HCEC 1CT (cell line): ENCODE measurements at places on chromosomes 1 and 21.

GRCh38 chr1:206833106-206833680 is 32.2 kb upstream of the IL20 start:
- no peak for DNase-seq

GRCh38 chr1:241596633-241597032 is 43.5 kb downstream of the CHML start:
- DNase-seq, result no peak

DNA sequence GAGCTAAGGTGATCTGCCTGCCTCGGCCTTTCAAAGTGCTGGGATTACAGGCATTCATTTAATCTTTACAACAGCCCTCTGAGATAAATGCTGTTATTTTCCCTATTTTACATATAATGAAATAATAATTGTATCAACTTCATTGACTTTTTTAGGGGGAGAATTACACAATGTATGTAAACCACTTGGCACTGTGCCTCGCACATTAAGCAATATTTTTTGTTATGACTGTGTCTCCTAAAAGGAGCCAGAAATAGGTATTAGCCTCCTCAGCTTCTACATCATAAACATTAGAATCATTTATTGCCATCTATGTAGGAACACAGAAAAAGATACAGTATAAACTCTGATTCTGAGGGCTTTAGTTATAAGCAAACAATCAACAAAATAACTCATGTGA is 1.1 kb upstream of the DNAJC28 start:
- peak; percentile 52 for DNase-seq

DNA sequence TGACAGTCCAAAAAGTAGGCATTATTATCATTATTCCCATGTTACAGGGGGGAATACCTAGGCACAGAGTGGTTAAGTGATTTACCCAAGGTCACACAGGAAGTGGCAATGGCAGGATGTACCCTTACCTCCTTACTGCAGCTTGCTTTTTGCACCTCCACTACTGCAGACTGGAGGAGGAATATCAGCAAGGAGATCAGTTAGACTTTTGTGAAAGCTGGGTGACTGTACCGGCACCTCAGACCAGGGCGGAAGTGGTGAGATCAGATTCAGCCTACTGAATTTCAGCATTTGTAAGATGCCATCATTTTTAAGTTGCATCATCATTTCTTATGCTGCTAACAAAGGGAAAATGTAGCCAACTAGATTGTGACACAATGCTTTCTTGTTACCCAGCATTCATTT is 4.5 kb downstream of the ADARB1 start:
- peak; percentile 94 for DNase-seq

GRCh38 chr1:185574139-185574875 is 159.9 kb upstream of the HMCN1 start:
- DNase-seq, result no peak

DNA sequence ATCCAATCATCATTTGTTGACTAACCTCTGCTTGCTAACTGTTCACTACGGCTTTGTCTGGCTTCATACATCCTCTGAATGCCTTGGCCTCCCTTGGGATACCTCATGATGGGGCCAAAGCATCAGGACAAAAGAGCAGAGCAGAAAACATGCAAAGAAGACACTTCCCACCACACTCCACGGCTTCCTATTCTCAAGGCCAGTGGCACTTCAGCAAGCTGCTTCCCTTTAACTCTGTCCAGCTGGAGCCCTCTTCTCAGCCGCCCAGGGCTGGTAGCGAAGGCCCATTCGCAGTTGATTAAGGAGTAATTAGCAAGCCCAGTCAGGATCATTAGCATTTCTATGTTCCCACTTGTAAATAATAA is 224.3 kb upstream of the FGGY start:
- DNase-seq, result no peak

DNA sequence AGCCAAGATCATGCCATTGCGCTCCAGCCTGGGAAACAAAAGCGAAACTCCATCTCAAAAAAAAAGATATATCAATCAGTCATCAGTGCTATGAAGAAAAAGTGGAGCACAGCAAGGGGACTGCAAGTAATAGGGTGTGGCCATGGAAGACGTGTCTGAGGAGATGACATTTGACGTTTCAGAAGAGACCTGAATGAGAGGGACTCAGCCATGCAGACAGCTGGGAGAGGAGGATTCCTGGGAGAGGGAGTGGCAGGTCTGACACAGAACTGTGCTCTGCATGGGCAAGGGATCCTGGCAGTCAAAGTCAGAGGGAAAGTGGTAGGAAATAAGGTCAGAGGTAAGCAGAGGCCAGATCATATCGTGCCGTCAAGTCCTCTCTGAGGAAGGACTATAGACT is 3.3 kb downstream of the LAX1 start:
- no peak for DNase-seq

DNA sequence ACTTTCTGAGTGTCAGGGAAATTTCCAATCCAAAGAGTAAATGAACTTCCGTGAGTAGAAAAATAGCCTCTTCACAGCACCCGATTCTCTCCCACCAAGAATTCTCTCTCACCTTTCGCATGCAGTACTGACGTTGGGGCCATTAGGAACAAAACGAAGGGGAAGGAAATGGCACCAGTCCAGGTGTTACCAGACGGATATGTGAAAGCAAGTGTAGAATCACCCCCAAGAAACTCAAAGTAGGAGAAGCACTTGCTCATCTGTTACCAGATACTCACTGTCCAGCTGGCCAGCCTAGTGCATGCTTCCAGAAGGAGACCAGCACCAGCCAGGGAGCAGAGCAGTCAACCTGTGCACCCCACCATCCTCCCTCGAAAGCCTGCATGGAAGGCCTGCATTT is 55.1 kb downstream of the ITPKB start:
- DNase-seq, result no peak

DNA sequence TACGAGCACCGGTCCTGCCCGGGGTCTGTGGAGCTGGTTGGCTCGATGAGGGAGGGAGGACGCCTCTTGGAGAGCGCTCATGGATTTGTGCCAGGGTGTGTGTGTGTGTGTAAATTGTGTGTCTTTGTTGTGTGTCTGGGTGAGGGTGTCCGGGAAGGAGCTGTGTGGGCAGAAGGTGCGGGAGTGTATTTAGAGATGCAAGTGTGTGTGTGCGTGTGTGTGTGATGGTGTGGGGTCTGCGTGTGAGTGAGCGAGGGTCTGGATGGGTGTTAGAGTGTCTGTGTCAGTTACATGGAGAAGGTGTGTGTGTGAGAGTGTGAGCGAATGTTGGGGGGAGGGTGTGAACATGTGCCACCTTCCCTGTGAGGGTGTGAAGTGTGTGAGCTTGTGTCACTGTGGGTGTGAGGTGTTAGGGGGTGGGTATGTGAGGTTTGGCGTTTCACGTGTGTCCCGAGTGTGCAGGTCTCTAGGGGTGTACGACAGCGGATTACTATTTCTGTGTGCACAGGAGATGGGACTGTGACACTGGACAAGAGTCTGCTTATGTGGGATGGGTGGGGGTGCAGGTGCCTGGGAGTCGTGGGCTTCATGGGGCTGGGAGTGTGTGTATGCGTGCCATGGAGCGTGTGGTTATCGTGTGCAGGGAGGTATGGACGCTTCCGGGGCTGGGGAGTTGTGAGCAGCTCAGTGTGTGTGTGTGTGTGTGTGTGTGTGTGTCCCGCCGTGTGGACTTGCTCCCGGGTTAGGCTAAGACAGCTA is 880 bp downstream of the IGSF21 start:
- no peak for DNase-seq

DNA sequence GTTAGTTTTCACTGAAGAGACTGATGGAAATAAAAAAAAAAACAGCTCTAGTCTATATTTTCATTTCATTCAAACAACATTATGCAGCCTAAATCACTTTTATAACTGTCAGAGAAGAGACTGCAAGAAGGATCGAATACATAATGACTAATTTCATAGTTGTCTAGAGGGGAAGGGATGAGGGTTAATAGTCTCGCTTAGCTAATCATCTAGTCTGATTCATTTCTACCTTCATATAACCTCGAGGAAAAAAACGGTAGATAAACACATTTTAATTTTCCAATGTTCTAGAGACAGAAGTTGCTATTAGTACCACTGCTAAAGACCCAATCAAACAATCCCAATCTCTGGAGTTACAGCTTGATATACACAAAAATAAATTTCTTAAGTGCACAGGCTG is 3.5 kb downstream of the FUBP1 start:
- DNase-seq, result peak; percentile 68
